ENCODE measurements at places on chromosomes 12 and 14. TPM values are rescaled to one million over a fixed set of nuclear protein-coding genes. Genes with fewer than 3 reads are reported as not detected.

The AVPR1A gene
- not detected for total RNA-seq

The FAM222A gene
- 0.70 TPM for total RNA-seq

DNA sequence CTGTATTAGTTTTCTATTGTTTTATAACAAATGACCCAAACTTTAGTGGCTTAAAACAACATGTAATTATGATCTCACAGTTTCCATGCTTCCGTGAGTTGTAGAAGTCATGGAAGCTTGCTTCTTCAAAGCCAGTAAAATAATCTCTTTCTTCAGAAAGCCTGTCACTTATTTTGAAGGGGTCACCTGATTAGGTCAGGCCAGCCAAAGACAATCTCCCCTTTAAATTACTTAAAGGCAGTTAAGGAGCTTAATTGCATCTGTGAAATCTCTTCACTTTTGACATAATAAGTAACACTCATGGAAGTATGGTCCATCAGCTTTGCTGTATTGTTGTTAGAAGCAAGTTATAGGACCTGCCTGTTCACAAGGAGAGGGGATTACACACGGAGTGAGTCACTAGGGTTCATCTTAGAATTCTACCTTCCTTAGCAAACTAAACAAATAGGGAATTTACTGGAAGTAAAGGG is 89.8 kb downstream of the FAR2 start:
- DNase-seq: no peak

DNA sequence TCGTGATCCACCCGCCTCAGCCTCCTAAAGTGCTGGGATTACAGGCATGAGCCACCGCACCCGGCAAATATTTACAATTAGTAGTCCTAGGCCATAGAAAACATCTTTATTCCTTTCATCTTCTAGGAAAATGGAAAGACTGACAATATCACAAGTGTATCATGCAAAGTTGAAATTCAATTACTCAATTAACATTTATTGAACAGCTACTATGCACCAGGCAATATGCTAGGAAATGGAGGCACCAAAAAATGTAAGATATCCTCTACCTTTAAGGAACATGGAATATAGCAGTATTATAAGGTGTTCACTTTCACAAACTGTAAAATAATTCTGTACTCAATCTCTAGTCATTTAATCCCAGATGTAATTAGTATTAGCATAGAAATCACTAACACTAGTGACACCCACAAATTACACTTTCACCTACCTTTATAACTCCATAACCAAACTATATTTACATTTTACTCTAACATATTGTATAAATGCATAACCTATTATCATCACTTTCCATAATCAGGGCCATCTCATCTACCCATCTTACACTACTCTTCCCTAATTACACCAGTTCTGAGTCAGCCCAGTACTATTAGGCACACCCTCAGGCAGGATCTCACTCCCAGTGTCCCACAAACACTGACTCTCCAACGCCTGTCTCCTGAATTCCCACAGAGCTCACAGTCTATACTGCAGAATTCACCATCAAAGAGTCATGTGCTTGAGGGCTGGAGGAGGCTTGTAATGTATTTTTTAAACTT is 10.4 kb downstream of the CORO1C start:
- DNase-seq: no peak

- DNase-seq: no peak
Observed at GRCh38 chr14:91284791-91285548, 40.5 kb upstream of the GPR68 start.

- no peak for DNase-seq
Observed at GRCh38 chr12:3542156-3542555, 51.2 kb downstream of the PRMT8 start.

GRCh38 chr14:80212023-80212397 is 706 bp upstream of the DIO2 start:
- DNase-seq: no peak

GRCh38 chr12:49342066-49342913 is 4.4 kb upstream of the DNAJC22 start:
- peak; percentile 85 for DNase-seq

DNA sequence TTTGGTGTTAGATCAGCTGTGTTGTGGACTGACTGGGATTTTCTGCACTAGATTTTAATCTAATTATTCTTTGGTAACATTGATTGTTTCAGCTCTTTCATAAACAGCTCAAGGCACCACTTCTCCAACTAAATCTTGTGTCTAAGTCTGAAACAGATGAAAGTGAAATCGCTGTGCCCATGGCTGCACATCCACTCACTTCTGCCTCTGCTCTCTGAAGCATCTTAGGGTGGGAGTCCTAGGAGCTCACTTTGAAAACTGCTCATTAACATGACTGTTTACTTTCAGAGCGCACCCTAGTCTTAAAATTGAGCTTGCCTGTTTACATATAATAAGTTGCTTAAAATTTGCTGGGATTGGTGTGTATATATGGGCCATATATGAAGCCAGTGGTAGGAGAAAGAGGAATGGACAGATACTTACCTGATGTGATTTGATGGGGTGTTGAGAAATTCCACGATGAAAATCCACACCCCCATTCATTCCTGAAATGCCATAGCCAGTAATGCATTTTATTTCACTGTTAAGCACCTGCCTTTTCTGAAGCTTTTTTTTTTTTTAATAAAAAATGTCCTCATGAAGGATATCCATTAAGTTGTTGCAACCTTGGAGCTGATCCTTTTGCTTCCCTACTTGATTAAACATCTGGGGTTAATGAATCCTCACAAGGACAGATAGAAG is 52.8 kb downstream of the PPFIBP1 start:
- DNase-seq: no peak

DNA sequence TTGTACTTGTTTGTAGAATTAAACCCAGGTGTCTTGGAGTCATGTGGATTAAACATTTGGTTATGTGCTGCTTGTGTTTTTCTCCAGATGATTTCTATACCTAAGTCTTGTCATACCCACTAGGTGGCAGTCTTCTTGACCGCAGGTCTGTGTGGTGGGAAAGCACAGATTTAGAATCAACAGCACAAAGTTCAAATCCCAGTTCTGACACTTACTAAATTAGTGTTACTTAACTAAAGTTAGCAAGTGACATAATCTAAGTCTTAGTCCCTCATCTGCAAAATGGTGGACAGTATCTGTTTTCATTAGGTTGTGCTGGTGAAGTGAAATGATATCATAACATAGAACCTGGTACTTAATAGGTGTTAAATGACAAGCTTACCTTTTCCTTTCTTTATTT is 151.0 kb upstream of the ARHGAP5 start:
- DNase-seq: peak; percentile 45

DNA sequence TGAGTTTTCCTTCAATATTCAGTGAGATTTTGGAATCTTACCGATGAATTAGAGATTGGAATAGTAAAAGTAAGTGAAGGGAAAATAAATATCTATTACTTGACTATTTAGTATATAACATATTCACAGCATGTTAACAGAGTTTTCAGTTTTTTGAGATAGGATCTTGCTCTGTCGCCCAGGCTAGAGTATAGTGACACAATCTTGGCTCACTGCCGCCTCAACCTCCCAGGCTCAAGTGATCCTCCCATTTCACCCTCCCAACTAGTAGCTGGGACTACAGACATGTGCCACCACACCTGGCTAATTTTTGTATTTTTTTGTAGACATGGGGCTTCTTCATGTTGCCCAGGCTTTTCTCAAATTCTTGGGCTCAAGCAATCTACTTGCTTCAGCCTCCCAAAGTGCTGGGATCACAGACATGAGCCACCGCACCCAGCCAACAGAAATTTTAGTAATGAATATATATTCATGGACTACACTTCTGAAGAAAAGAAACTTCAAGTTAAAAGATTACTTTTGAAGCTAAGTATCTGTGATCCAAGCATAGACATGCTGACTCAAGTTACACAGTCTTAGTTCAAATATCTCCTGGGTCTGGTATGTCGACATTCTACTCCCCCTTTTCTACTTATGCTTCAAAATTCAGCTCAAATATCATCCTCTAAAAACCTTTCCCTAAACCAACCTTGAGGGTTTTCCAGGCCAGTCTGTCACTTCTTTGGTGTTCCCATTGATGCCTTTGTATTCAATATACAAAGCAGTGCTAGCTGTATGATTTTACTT is 13.8 kb downstream of the UBE2N start:
- DNase-seq: no peak

Measured in activated CD8-positive, alpha-beta memory T cell treated with anti-CD3 and anti-CD28 coated beads, Interleukin-2, amount 10 ng/mL, durations not matched to agents 7 days and 5 days (primary cell).